ENCODE measurements at places on chromosomes 16 and 17. TPM values are rescaled to one million over a fixed set of nuclear protein-coding genes. Genes with fewer than 3 reads are reported as not detected.

The SLC47A1 gene
- total RNA-seq = 0.14 TPM

The ZNF232 gene
- total RNA-seq = 15.5 TPM

The CD300LB gene
- not detected for total RNA-seq

The ZNF500 gene
- 10.2 TPM for total RNA-seq

The HOXB6 gene
- not detected for total RNA-seq

The DOK4 gene
- 7.1 TPM for total RNA-seq

The NIP7 gene
- total RNA-seq = 35.8 TPM

The CALB2 gene
- total RNA-seq = not detected

The CHP2 gene
- not detected for total RNA-seq

The PLA2G10 gene
- not detected for total RNA-seq

The KRTAP3-3 gene
- not detected for total RNA-seq

The TOP2A gene
- total RNA-seq = 508 TPM

The C16orf46 gene
- total RNA-seq = 2.4 TPM

The CTDNEP1 gene
- total RNA-seq = 171 TPM

The GAST gene
- total RNA-seq = not detected

- no peak for DNase-seq
These were observed 34.1 kb downstream of the GLP2R start for GRCh38 chr17:9859781-9860180.

DNA sequence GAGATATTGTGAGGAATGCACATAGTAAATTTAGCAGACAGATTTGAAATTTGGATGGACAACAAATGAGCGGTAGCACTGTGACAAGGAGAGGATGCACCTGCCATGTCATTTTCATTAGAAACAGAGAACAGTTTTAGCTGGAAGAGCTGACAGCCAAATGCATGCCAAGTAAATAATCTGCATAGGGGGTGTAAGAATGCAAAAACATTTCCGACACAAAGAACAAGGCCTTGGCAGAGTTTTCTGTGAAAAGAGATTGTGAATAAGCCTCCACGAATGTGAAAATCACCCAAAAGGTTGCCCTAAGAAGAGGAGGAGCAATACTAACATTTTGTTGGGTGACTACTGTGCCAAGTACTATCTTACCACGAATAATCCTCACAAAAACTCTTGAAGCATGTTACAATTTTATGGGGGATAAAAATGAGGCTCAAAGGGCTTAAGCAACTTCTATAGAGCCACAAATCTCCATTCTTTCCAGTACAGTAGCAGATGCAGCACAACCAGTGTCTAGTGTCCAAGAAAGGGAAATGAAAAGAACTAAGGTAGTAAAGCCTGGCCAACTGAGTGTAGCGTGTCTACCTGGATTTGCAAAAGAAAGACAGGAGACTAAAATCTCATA, 28.3 kb downstream of the TMEM100 start:
- DNase-seq = no peak

GRCh38 chr16:57401943-57402640, 2.5 kb upstream of the CCL17 start:
- no peak for DNase-seq

DNA sequence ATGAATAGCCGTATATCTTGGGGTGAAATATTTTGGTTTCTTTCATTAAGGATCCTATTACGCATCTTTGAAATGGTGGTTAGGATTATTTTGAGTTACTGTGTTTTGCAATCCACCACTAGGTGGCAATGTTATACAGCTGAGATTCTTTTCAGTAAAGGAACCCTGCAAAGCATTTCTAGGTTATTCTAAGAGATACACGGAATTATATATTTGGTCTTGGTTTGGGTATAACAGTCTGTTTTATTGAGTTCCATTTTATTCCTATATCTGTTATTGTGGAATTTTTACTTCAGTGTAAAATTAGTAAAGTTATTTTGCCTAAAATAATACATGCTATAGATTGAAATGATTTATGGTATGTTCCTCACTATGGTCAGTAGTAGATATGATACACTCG, 62.9 kb upstream of the CPHXL start:
- peak; percentile 16 for DNase-seq

GRCh38 chr16:56424404-56424764, 961 bp downstream of the AMFR start:
- DNase-seq = no peak

DNA sequence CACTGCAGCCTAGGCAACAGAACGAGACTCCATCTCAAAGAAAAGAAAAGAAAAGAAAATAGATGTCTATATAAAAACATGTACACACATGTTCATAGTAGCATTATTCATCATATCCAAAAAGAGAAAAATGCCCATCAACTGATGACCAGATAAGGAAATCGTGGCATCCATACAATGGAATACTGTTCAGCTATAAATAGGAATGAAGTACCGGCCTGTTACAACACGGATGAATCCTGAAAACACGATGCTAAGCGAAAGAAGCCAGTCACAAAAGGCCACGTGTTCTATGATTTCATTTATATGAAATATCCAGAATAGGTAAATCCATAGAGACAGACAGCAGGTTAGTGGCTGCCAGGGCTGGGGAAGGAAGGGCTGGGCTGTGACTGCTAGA, 65.8 kb downstream of the TBC1D16 start:
- DNase-seq = no peak

GRCh38 chr17:42325026-42325425, 36.7 kb downstream of the STAT5A start:
- no peak for DNase-seq

GRCh38 chr16:72159386-72159785, 12.6 kb downstream of the PMFBP1 start:
- no peak for DNase-seq

GRCh38 chr17:63425483-63425882, 20.6 kb downstream of the CYB561 start:
- DNase-seq = no peak

GRCh38 chr16:5715155-5715554, 617.6 kb upstream of the EEF2KMT start:
- DNase-seq = no peak

GRCh38 chr16:83925095-83925905, 26.4 kb downstream of the MLYCD start:
- no peak for DNase-seq

GRCh38 chr17:69525920-69526841, 111.7 kb downstream of the MAP2K6 start:
- no peak for DNase-seq

GRCh38 chr16:66491716-66492064, 58.2 kb downstream of the TK2 start:
- no peak for DNase-seq

- DNase-seq = no peak
These were observed 91.7 kb downstream of the RPGRIP1L start for GRCh38 chr16:53612003-53612402.

- DNase-seq = no peak
These were observed 5.5 kb downstream of the MAP2K3 start for GRCh38 chr17:21289902-21290571.

DNA sequence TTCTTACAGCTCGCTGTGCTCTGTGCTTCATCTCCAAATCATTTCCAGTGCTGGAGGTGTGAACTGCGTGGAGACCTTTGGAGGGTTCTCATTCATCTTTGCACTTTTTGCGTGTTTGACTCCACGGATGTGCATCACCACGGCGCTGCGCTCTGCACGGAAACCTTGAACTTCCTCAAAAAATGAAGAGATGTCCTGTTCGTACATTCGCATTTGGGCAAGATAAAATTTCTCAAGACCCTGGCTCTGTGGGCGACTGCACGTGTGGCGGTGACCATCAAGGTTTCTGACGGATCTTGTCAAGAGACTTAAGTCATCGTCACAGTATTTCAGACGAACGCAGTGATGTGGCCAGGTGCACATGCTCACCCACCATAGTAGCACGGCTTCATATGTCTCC, 10.3 kb upstream of the PVALEF start:
- no peak for DNase-seq

DNA sequence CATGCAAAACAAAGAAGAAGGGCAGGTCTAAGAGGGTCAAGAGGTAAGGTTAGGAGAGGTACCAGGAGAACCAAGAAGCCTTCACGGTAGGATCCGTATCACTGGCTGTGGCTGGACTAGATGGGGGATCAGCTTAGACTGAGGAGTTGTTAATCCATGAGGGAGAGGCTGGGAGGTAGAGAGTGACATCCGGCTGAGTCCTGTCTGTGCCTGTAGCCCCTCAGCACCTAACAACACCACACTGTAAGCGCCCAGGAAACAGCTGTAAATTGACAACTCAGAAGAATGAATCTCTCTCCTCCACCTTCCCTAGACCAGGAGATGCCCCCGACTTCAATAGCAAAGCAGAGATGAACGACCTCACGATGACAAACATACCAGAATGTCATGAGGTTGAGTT, 199.4 kb upstream of the RPL38 start:
- no peak for DNase-seq

DNA sequence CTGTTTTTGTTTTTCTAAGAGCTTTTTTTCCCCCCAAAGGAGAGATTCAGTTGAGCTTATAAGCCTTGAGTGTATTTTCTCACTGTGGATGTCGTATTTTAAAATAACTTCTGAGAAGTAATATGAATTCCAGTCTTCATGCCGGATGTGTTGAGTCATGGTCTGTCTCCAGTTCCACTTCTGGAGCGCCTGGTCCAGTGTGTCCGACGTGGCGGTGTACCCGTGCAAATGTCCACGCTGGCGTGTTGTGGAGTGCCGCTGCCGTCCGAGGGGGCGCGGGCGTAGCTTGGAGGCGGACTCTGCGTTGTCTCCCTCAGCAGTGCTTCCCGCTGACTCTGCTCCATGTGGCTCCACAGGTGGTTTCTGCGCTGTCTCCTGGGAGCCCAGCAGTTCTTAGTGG, 60.9 kb upstream of the ZNF750 start:
- DNase-seq = no peak

- no peak for DNase-seq
These were observed 2.0 kb downstream of the TUBD1 start for GRCh38 chr17:59890720-59891119.

DNA sequence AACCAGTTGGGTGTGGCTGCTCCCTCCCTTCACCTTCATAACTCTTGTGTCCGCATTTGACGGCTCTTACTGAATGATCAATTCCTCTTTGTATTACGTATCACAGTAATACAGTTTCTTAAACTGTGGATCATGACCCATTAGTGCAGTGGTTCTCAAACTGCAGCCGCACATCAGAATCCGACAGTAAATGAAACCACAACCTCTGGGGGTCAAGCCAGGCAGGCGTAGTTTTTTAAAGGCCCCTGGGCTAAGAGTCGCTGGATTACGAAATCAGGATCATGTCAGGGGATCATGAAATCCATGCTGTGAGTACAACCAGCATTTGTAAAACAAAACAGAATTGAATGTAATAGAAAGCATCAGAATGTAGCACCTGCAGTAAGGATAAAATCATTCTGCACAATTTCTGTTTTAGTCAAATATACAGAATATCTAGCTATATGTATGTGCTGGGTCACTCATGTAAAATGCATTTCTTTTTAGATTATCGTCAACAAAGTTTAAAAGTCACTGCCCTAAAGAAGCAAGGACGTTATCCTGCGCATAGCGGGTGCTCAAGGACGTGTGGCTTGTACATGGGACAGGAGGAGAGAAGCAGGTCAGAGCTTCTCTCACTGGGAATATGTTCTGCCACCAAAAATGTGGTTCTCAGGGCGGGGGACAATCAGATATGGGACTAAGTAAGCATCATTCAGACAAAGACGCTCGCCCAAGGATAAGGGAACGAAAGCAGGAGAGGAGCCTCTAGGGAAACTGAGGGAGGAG, 113.1 kb downstream of the ZFHX3 start:
- DNase-seq = no peak

DNA sequence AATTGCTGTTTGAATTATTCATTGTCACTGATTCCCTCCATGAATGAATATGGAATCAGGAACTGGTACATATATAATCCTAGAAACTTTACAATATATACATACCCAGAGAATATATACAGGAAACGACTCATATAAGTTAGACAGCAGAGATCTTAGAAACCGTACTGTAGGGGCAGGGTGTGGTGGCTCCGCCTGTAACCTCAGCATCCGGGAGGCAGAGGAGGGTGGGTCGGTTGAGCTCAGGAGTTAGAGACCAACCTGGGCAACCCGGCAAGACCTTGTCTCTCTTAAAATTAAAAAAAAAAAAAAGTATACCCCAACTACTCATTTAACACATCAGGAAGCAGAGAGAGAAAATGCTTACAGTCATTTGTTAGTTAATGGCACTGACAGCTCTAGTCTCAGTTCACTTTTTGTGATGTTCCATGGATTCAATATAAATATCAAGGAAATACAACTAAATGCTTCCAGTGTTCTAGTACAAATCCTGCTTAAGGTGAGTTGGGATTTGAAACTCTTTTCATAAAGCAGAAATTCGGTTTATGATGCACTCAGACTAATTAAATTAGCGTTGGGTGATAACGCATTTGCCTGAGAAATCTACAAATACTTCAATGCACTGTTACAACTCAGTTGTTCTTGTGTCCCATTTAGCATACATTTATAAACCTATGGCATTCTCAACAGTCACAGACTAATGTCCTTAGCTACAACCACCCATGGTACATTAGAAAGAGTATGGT, 5.6 kb downstream of the GLG1 start:
- no peak for DNase-seq

GRCh38 chr17:82414548-82415281, 3.4 kb upstream of the HEXD start:
- no peak for DNase-seq

DNA sequence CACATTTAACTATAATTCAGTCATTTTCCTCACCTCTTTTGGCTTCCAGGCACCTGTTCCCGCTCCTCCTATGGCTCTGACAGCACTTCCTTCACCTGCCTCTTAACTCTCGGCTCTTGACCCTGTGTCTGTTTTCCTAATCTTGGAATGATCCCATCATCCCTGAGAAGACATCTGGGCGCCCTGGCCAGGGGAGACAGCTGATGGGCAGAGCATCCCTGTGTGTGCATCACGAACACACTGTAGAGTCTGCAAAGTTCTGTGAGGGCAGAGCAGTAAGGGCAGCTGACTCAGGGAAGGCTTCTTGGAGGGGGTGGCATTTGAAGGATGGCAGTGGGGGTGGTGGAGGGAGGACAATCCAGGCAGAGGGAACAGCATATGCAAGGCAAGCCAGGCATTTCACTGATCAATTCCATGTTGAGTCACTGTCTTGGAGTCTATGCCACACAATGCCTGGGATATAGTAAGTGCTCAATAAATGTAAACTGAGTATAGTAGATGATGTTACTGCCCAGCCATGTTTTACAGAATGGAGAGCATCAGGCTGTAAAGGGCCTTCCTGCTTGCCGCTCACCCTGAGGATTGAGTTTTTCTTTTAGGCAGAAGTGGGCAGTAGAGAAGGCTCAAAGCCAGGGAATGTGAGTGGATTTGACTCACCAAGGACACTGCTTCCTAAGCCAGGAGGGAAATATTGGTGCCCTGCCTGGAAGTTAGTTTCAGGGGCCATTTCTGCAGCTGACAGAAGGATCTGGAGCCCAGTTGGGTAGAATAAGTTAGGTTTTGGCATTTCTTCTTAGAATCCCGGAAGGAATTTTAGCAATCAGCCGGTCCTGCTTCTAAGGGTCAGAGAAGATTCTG, 5.8 kb upstream of the RAB11FIP4 start:
- no peak for DNase-seq
